ENCODE measurements at places on chromosomes 16 and 17. TPM values are rescaled to one million over a fixed set of nuclear protein-coding genes. Genes with fewer than 3 reads are reported as not detected.

The SCARF1 gene
- total RNA-seq, result 13.7 TPM

The TCAP gene
- total RNA-seq, result 3,533 TPM

GRCh38 chr17:72590382-72590781 lies 469.6 kb downstream of the SOX9 start:
- no peak for DNase-seq

DNA sequence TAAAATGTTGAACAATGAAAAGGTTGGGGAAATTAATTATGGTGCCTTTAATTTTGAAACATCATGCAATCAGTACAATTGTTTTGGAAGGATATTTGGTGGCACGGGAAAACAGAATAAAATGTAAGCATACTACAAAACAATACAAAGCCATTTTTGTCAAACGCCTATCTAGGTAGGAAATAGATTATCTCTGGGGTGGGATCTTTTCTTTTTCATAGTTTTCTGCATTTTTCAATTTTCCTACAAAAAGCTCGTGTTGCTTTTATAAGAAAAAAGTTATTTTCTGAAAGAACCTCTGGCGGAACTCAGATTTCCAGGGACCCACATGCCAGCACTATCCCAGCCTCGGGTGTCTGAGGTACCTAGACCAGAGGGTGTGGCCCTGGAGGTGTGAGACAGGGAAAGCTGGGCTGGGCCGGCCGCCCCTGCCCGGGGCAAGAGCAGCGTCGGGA lies 961 bp upstream of the MAP3K3 start:
- no peak for DNase-seq

- no peak for DNase-seq
These were observed 35.7 kb downstream of the CYTH1 start for GRCh38 chr17:78746263-78746948.

DNA sequence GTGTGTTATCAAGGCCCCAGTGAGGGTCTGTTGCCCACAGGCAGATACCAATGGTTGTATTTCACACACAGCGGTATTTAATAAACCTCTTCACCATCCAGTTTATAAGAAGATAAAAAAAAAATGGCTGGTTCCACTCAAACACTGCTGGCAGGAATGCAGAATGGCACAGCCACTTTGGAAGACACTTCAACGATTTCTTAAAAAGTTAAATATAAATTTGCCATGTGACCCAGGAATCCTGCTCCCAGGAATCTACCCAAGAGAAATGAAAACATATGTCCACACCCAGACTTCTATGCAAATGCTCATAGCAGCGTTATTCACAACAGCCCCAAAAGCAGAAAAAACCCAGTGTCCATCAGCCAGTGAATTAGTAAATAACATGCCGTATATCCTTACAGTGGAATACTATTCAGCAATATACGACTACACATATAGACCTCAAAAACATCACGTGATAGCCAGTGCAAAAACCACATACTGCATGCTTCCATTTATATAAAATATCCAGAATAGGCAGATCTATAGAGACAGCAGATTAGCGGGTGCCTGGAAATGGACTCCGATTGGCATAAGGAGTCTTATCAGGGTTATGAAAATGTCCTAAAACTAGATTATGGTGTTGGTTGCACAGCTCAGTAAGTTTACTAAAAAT lies 38.7 kb downstream of the XYLT1 start:
- no peak for DNase-seq

- no peak for DNase-seq
These were observed 245.9 kb upstream of the ELAC2 start for GRCh38 chr17:13263746-13264145.

DNA sequence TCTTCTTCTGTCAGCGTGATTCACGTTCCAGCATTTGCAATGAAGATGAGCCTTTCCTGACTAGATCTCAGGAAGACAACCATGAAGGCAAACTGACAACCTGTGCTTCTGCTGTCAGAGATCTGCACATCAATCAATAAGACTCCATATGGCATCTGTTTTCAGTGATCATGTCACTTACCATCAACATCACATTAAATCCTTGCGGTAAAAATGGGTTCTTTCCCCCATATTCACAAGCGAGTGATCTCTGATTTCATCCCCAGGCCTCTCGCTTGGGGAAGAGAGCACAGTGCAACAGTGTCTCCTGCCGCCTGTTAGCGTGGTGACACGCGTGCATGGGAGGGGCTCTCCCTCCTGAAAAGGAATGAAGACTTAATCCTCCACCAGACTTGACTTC lies 11.1 kb downstream of the NACA2 start:
- DNase-seq, result no peak
